ENCODE measurements at places on chromosomes 3 and 15. TPM values are rescaled to one million over a fixed set of nuclear protein-coding genes. Genes with fewer than 3 reads are reported as not detected.

SI gene
- total RNA-seq: not detected

DNA sequence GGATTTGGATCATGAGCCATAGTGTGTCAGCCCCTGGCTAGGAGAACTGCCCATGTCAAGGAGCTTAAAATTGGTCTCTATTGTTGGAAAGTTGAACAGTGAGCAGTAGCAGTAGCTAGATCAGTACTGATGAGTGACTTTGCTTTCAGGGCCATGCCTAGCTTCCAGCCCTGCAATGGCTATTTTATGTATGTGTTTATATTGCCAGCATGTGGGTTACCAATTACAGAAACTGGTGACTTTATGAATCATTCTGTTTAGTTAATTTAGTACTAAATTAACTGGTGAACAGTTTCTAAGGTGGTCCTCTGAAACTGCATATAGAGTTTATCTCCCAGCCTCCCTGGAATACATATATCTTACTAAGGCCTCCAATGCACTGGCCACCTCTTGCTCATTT lies 908.1 kb upstream of the ALCAM start:
- no peak for DNase-seq

DNA sequence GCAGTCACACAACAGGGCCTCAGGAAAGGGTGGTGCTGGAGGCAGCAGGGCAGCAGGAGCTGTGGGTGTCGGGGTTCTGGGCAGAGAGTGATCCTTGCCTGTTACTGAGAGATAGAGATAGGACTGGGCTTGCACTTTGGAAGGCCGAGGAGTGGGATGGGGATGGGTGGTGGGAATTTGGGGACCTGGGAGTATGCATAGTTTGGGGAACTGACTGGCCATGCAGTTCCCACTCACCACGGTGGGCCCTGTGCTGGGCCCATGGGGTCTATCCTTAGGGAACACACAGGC lies 192.5 kb upstream of the LINGO1 start:
- DNase-seq: no peak

DNA sequence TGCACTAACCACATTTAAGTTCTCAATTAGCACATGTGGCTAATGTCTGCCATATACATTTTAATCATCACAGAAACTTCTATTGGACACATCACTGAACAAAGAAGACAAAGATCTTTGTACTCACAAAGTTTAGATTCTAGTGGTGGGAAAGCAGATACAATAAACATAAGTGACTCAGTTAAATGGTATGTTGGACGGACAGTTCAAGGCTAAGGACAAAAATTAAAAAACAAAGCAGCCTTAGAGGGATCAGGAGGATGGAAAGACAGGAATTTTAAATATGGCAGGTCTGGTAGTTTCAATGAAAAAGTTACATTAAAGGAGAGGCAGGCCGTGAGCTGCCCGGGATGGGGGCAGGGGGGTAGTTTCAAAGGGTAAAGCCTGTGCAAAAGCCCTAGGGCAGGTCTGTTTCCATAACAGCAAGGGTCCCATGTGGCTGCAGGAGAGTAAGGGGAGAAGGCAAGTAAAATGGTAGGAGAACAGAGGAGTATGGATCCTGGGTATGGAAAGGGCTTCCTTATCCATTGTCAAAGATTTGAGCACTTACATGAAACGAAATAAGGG lies 220.7 kb downstream of the FHIT start:
- no peak for DNase-seq

- no peak for DNase-seq
Measured at GRCh38 chr3:43273416-43273815, 12.9 kb upstream of the SNRK start.

XIRP1 gene
- 3.0 TPM for total RNA-seq

DNA sequence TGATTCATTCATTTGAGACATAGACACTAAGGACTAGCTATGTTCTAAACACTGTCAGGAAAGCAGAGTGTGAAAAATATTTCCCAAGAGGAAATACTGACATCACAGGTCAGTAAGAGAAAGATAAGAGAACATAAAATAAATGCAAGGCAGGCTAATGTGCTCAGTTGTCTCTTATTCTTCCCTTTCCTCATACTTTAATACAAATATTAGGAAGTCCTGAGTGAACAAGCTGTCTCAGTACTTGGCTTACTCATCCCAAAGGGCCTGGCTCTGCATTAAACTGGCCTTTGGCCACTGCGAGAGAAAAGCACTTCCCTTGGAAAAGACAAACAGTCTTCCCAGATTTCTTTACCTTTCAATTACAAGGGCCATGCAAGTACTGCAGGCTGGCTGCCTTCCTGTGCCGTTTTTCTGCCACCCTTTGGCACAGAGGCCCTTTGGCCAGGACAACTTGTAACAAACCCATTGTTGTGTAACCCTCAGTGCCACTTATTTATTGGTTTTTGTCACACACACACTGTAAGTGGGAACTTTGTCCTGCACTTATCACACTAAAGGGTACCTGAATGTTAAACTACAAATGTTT lies 31.7 kb downstream of the EDC3 start:
- no peak for DNase-seq

MFGE8 gene
- 10.6 TPM for total RNA-seq

- DNase-seq: peak; percentile 73
Measured at GRCh38 chr15:74438721-74439316, 5.1 kb upstream of the SEMA7A start.

- DNase-seq: no peak
Measured at GRCh38 chr3:147099076-147099475, 307.3 kb downstream of the ZIC4 start.

ARHGEF26 gene
- not detected for total RNA-seq

FILIP1L gene
- 2.9 TPM for total RNA-seq

SH3BP5 gene
- total RNA-seq: 28.0 TPM

GRCh38 chr15:86840996-86841395 lies 761.3 kb downstream of the AGBL1 start:
- no peak for DNase-seq

- DNase-seq: no peak
Measured at GRCh38 chr15:78360367-78360801, 20.2 kb downstream of the CRABP1 start.

DNA sequence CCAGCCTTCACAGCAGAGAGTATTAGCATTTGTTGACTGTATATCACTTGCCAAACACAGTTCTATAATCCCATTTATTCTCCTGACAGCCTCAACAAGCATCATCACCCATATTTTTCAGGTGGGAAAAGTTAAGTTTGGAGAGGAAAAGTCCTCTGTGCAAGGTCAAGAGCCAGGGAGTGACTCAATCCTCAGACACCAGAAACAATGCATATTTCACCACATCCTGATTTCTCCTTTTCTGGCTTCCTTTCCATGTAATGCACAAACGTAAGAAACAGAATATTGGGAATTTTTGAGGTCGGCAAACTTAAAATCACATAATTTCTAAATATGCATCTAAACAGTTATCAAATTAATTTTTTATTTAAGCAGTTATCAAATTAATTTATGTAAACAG lies 116.0 kb upstream of the GADL1 start:
- DNase-seq: no peak

DNA sequence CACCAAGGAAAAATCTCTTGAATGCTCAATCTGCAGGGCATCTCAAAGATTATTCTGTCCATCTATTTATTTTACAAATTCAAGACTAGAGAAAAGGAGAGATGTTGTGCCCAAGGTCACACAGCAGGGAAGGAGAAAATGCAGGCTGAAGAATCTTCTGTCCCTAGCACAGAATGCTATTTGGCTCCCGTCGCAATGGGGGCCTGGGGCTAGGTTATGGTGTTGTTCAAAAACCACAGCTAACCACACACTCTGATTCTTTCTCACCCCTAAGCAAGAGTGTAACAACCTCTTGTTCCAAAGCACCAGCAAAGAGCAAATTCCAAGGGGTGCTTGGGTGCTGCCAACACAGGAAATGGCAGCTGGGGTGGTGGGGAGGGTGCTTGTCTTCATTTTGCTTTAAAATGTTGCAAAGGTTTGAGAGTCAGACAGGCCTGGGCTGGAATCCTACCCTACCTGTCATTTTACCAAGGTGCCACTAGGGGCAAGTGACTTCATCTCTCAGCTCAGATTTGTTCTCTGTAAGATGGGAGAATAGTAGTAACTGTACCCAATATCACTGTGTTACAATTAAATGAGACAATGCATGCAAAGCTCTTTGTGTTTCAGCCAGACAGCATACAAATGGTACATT lies 112.5 kb downstream of the ADAMTS9 start:
- DNase-seq: no peak

CLDN16 gene
- total RNA-seq: not detected

CACNA1D gene
- 1.2 TPM for total RNA-seq

SFMBT1 gene
- total RNA-seq: 28.4 TPM

DNA sequence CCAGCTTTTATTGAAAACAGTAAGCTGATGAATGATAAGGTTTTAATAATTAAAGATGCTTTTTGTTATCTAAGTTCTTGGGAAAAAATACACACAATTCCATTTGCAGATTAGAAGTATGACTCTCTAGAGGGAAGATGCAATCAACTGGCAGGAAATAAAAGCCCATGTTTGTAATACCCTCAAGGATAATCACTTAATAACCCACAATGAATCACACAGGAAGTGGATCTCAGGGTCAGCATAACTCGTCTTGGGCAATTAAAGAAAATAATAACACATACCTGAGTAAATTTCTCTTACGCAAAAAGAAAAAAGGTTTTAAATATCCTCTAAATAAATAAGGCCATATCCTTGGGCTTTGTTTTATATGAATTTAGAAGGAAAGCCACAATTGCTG lies 9.4 kb upstream of the EID1 start:
- no peak for DNase-seq

DNA sequence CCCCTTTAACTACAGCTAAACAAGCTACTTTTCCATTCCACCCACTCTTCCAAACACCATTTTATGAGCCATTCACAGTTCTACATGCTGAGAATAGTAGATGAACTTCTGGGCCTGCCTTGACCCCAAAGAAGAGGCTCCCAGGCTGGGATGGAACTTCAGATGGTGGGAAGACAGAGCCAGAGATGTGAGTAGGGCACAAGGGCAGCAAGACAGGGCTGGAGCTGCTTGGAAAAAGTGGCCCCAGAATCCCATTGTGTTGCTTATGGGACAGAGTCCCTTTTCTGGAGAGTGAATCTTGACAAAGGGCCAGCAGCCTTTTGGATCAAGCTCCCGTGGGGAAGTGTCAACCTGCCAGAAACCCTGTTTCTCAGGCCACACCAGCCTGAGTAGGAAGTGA lies 516.5 kb upstream of the PPP2R3A start:
- no peak for DNase-seq

GOLGA8J gene
- total RNA-seq: not detected

Data from activated T-helper 1 cell treated with anti-CD3 and anti-CD28 coated beads, Interleukin-12 subunit alpha, Interleukin-12 subunit beta, Interleukin-2, Interleukin-4 antibody, amounts not matched to agents 30 ng/mL and 10 ng/mL and 1 ng/mL, durations not matched to agents 14 hours and 24 hours and 36 hours (primary cell).